ENCODE measurements at places on chromosomes 13 and 19. TPM values are rescaled to one million over a fixed set of nuclear protein-coding genes. Genes with fewer than 3 reads are reported as not detected.

ELSPBP1 gene
- total RNA-seq = not detected

- DNase-seq = no peak
Measured at GRCh38 chr13:80050252-80050651, 290.7 kb downstream of the SPRY2 start.

- peak; percentile 62 for DNase-seq
Measured at GRCh38 chr13:114121496-114122126, 10.8 kb downstream of the RASA3 start.

GRCh38 chr13:78326633-78327032, 276.7 kb downstream of the POU4F1 start:
- DNase-seq = no peak
